NCI-H2029 (cell line): ENCODE measurements at places on chromosomes 12 and 14.

GRCh38 chr14:22002860-22003284, 329.3 kb upstream of the OR4E1 start:
- DNase-seq: no peak

DNA sequence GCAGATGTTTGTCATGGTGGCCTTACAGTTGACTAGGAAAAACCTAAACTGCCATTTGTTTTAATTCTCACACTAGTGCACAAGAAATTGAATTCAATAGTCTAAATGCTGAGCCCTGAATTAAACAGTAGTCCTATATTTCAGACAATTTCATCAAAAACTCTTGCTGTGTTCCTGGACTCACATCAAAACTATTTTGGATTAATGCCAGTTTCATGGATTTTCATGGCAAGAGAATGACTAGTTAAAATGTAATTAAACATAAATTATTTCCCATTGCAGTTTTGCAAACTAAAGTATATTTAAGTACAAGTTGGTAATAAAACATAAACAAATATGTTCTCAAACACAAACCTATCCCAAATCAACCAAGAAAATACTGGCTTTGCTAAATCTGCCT, 468.0 kb upstream of the PRICKLE1 start:
- no peak for DNase-seq

- no peak for DNase-seq
These were observed 1230.7 kb upstream of the USP15 start for GRCh38 chr12:61029516-61029915.

DNA sequence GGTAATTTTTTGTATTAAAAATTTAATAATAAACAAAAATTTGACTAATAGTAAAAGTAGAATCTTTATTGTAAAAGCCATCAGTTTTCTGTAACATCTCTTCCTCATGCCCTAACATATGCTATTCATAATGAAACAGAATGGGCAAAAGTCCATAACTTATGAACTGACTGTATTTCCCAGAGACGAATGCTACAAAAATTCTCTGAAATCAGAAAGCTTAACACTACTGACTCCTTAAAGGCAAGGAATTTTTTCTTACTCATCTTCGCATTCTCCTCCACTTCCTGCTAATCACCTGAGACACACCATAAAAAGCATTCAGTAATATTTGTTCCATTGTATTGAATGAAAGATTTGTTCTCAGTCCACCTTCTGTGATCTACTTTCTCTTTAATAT, 17.6 kb downstream of the MON2 start:
- DNase-seq: no peak

- DNase-seq: peak; percentile 65
These were observed 1181.2 kb downstream of the VRK1 start for GRCh38 chr14:97978341-97978740.

DNA sequence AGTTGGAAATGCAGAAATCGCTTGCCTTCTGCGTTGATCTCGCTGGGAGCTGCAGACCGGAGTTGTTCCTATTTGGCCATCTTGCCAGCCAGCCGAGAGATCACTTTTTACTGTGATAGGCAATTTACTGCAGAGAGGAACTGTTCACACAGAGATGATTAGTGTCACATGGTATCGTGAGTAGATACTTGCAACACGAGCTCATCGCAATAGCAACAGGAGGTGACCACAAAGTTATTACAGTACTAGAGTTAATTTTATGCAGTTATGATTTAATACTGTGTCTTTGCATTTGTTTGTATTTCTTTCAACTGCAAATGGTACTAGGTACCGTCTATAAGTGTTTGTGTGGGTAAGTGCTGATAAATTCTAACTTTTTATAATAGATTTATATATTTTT, 27.8 kb downstream of the NOPCHAP1 start:
- DNase-seq: no peak

DNA sequence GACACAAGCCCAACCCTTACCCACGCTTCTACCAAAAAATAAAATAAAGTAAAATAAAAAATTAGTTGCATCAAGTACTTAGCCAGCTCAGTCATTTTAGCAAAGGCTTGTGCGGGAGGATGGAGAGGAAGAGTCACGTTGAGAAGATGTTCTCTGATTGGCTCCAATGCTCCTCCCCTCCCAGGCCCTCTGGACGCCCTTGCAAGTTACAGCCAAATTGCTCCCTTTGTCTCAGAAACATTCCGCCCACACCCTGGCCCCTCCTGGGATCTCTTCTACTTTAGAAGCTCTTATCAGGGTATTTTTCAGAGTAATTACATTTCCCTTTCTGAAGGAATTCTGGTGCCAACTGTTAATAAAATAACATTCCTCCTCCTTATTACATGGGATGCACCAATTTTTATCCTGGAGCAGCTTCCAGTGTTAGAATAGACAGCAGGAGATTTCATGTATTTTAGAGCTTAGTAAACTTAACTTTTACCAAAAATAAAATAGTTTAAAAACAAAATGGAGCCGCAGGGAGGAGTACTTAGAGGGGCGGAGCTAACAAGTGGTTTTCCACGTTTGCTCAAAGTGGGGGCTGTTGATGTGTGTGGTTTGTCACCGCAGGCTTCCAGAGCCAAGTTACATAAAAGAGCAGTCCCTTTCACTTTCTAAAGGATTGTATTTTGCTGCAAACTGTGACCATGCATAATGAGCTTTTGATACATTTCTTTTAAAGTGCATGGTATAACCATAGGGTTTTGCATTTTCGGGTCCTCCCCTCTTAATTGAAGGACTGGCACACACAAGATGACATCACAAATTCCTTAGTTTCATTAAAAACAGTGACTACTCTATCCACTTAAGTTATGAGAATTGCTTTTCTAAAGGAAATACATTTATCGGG, 71.7 kb upstream of the RAP1B start:
- DNase-seq: peak; percentile 88

DNA sequence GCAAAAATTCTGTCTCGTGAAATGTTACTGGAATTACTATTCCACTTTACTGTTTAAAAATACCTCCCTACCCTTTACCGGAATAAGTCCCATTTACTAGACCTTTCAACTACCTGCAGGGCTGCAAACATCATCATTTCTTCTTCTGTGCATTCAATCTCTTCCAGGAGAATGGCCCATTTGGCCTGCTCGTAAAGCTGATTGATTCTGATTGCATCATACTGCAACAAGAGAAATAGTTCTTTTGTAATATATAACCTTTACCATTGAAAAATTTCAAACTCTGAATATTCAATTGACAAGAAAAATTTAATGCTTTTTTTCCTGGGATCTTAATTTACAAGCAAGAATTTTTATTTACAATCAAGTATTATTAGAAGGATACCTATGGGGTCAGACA, 72.4 kb downstream of the FERMT2 start:
- DNase-seq: no peak

DNA sequence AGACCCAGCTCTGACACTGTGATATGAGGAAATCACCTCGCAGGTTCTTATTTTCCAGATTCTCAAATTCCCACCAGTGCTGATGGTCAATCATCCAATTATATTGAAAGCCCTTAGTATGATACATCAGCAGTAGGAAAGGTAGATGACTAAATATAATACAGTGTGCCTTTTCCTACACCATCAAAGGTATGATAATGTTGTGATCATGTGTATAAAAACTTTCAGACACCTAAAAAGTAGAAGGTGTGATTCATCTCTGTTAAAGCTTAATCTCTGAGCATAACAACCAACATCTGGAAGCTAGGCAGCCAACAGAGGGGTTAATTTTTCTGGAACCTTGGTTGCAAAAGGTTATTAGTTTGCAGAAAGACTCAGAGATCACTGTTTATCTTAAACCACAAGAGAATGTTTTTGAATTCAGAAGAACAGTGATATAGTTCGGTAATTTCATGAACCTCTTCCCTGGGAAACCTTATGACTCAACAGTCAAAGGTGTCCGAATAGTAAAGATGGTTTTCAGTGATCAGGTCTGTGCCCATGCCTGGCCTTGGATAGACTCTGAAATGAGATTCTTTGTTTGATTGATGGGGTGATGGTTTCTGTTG, 122.5 kb downstream of the ETV6 start:
- no peak for DNase-seq

GRCh38 chr12:17992002-17992656, 97.9 kb downstream of the RERGL start:
- peak; percentile 0 for DNase-seq

DNA sequence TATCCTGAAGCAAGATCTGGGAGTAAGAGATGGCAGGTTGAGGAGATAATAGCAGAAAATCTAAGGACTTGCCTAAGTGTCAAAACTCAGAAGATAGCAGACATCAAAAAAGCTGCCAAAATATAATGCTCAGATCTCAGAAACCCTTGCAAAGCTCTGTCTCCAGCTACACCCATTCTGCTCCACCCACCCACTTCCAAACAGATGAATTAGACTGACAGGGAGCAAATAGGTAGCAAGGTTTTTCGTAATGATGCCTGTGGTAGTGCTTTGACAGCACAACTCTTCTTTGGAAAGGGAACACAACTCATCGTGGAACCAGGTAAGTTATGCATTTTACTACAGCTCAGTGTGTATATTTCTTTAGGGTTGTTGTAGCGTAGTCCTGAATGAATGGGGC, 132.6 kb downstream of the DAD1 start:
- DNase-seq: no peak

DNA sequence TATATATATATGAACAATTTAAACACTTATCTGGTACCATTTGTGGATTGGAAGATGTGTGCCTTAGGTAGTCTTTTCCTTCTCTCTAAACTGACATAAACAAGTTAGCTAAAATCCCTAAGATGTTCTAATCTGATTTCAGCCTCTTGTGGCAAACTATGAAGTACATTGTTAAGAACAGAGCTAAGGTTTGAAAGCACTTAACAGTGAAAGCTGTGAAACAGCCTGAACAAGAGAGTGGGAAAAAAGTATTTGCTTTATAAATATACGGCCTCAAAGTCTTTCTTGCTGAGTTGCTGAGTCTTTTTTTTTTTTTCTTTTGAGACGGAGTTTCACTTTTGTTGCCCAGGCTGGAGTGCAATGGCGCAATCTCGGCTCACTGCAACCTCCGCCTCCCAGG, 53.7 kb upstream of the PELI2 start:
- DNase-seq: no peak

- no peak for DNase-seq
These were observed 36.9 kb downstream of the ATP2A2 start for GRCh38 chr12:110317911-110318310.
